ENCODE measurements at places on chromosomes 7 and 10. TPM values are rescaled to one million over a fixed set of nuclear protein-coding genes. Genes with fewer than 3 reads are reported as not detected.

DNA sequence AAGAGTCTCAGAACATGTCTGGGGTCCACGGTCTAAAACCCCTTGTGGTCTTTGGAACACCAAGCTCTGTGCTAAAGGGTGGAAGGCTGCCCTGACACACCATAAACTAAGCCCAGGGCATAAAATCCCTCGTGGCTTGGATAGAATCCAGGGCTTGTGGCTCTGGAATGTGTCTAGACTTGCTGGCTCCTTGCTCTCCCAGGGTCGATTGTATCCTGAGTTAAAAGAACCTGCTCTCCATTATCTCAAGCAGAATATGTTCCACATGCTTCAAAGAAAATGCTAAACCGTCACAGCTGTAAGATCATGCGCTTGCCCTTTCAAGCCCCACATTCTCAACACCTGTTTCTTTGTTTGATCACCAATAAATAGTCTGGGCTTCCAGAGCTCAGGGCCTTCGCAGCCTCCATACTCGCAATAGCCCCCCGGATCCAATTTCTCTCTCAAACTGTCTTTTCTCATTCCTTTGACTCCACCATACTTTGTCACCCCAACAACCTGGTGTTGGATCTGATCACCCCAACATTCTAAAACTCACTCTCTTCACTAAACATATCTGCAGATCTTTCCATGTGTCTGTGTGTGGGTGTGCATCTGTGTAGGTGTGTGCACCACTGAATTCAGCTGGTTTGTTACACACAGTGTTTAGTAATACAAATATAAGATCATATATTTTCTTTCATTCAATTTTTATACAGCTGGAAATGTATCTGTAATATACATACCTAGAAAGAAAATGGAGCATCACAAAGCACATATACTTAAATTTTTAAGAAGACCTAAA is 238.5 kb downstream of the ZMYND11 start:
- DNase-seq: peak; percentile 19

DNA sequence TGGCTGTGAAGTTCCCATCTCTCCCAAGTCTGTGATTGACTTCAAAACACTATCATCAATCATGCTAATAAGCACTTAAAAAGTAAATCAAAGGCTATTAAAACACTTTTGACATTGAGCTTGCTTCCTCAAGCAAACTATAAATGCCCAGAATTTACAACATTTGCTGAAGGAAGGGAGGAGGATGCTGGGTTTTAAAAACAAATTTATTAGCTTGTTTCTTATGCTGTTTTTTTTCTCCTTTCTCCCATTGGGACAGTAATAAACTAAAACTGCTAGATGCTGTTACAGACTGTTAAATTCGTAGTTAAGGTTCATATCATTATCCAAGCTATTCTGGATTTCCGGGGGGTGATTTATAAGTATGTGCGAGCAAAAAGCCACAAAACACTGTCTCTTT is 250.5 kb downstream of the SORCS1 start:
- DNase-seq: no peak

DNA sequence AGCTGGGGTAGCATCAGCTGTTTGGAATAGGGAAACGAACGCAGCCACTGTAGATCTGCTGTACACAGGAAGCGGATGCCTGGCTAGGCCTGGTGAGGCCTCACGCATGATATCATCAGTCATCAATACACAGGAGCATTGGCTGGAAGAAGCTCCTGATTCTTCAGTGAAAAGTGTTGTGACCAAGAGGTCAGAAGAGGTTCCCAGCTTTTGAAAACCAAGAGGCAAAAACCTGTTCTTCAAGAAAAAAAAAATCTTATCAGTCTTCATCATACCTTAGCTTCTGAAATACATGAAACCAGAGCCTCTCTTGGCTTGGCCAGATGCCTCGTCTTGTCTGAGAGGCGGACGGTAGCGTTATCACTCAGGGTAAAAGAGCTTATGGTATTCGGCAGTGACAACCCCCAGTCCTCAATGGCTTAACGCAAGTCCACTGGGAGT is 139.3 kb upstream of the TCF7L2 start:
- DNase-seq: no peak

Gene CABCOCO1
- total RNA-seq: 0.57 TPM

DNA sequence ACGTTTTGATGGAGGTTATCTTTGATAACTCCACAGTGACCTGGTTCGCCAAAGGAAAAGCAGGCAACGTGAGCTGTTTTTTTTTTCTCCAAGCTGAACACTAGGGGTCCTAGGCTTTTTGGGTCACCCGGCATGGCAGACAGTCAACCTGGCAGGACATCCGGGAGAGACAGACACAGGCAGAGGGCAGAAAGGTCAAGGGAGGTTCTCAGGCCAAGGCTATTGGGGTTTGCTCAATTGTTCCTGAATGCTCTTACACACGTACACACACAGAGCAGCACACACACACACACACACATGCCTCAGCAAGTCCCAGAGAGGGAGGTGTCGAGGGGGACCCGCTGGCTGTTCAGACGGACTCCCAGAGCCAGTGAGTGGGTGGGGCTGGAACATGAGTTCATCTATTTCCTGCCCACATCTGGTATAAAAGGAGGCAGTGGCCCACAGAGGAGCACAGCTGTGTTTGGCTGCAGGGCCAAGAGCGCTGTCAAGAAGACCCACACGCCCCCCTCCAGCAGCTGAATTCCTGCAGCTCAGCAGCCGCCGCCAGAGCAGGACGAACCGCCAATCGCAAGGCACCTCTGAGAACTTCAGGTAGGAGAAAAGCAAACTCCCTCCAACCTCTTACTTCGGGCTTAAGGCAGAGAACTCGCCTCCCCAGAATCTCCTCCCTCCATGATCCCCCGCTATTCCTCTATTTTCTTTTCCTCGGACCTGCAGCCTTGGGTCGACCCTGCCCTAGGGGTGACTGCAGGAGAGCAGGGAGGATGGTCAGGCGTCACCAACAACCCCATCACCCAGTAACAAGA is at the start of gene SERPINE1:
Gene SERPINE1 (plus strand): TSS at position 454 of the 809 bp plus-strand sequence. CDS start 1,290 bp downstream, outside the sequence.
- peak; percentile 100 for DNase-seq

- DNase-seq: peak; percentile 91
Observed at GRCh38 chr7:3028071-3028757, 15.5 kb downstream of the CARD11 start.

DNA sequence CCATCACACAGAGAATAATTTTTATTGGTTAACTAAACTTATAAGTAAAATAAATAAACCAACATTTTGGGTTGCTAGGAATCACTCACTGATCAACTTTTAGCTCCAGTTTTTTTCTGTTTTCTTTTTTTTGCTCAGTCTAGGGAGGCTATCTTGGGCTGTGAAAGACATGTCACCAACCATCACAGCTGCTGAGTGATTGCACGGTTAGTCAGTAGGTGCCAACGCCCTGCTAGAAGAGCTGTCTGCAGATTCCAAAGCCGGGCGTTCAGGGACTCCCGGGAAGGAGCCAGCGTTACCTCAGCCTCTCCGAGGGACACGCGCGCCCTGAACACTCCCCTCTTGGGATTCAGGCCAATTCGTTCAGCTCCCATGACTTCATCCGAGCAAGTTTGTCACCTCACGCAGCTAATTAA is 604 bp upstream of the STAM start:
- DNase-seq: peak; percentile 75

- no peak for DNase-seq
Observed at GRCh38 chr10:108048898-108049297, 884.4 kb upstream of the SORCS1 start.

- DNase-seq: peak; percentile 48
Observed at GRCh38 chr7:47449810-47450590, 131.9 kb downstream of the TNS3 start.

Gene SRGN
- 8.3 TPM for total RNA-seq

DNA sequence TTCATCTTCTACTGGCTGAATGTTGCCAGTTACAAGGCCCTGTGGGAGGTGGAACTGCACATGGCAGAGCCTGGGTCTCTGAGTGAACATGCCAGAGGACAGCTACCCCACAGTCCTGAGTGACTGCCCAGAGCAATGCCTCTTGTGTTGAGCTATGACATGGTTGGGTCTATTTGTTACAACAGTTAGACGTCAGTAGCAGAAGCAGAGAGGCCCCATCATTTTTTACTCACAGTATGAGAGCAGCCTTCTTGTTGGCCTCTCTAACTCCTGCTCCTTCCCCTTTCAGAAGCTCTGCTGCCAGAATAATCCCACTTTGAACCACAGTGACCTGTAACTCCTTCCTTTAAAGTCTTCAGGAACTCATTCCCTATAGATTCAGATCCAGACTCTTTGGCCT is 30.8 kb upstream of the NRP1 start:
- DNase-seq: no peak

Gene MAT1A
- not detected for total RNA-seq

Gene PIP
- total RNA-seq: not detected

Gene EZH2
- 79.1 TPM for total RNA-seq

Gene SPOCK2
- not detected for total RNA-seq

Gene WNT16
- total RNA-seq: not detected

Gene HERPUD2
- 17.1 TPM for total RNA-seq

DNA sequence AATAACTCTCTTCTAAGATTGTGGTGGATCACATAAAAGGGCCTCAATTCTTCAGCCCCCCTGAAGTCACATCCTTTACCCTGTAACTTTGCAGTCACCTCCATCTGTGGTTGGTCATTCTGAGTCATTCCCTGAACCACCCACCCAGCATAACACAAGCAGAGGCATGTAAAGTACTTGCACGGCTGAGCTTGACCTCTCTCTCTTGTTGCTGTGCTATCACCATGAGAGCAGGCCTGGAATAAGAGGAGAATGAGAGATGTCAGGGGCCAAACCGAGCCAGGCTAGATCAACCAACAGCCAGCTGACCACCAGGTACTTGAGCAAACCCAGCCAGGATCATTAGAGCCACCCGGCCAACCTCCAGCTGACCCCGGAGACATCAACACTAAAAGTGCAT is 13.5 kb upstream of the STK17A start:
- peak; percentile 96 for DNase-seq

GRCh38 chr7:48390388-48391327 is 219.4 kb downstream of the ABCA13 start:
- no peak for DNase-seq

GRCh38 chr10:1142596-1142995 is 86.4 kb downstream of the WDR37 start:
- DNase-seq: no peak

DNA sequence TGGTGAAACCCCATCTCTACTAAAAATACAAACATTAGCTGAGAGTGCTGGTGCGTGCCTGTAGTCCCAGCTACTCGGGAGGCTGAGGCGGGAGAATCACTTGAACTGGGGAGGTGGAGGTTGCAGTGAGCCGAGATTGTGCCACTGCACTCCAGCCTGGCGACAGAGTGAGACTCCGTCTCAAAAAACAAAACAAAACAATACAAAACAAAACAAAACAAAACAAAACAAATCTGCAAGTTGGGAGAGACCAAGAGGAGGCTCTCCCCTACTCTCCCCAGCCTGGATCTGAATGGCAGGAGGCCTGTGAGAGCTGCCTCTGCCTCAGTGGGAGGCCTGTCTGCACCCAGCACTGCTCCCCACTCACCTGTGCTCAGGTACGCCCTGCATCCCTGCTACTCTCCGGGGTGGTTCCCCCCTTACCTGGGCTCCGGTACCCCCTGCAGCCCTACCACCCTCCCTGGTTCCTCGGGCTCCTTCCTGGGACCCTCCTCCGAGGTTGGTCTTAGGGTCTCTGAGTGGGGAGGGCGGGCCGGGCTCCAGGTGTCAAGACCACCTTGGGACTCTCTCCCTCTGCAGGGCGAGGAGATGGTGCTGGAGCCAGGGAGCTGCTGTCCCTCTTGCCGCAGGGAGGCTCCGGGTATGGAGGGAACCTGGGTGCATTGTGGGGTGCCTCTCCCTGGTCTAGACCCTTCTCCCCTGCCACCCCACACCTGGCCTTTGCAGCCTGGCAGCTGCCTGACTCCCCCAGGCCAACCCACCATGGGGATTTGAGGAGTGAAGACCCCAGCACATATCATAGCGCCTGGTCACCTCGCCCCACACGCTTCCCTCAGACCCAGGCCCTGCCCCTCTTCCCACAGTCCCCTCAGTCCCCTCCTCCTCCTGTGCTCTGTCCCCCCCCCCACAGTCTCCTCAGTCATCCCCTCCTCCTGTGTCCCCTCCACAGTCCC is 9.5 kb upstream of the ZNF862 start:
- no peak for DNase-seq

- DNase-seq: no peak
Observed at GRCh38 chr10:45532480-45532879, 140.1 kb downstream of the ZFAND4 start.

Gene CPED1
- 1.6 TPM for total RNA-seq

DNA sequence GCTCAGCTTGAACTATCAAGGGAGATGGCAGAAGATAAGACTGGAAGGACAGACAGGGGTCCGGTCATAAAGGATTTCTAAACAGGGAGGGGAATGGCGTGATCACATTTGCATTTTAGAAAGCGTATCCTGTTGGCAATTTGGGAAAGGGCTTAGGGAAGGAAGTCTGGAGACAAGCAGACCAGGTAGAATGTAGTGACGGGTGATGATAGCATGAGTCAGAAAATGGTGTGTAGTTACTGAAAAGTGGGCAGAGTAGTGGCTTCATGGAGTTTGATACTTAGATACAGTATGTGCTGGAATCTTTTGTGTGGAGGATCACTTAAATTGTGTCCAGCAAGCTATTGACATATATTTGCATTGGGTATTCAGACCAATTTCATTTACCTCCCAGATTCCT is 61.2 kb downstream of the LRGUK start:
- no peak for DNase-seq

GRCh38 chr10:31582365-31583052 is 263.5 kb downstream of the ZEB1 start:
- peak; percentile 26 for DNase-seq

DNA sequence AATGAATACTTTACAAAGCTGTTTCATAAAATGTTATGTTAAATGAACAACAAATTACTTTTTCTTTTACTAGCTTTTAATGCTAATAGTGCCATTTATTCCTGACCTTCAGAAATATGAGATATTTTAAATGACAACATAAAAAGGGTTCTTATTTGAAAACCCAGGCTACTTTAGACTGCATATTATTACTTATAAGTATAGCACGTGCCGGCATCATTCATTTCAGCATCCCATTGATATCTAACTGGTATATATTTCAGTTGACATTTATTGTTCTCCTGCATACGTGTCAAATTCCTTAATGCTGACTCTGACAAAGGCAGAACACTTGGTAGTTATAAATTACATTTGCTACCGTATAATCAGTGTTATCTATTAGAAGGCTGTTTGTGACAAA is 35.3 kb downstream of the PNLIPRP2 start:
- DNase-seq: no peak

GRCh38 chr7:109343678-109344077 is 774.0 kb downstream of the DNAJB9 start:
- no peak for DNase-seq

DNA sequence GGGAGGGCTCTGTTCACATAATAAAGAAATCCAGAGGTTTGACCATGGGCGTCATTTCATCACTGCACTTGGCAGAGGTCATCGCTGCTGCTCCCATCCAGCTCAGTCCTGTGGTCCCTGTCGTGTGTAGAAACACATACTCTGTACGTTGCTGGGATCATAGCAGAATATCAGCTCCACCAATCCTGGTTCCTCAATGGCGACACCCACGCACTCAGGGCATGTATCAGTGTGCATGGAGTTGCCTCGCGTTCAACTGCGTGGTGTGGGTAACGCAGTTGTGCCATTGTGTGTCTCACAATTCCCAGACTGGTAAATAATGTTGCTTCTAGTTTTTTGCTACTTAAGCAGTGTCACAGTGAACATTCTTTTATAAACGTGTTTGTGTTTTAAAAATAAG is 111.1 kb downstream of the LHPP start:
- no peak for DNase-seq

Data from Daoy (cell line).